A549 treated with GW870086 at 1 μM for 4 hours (cell line): ENCODE measurements at places on chromosomes 3 and 15. TPM values are rescaled to one million over a fixed set of nuclear protein-coding genes. Genes with fewer than 3 reads are reported as not detected.

GOLGA6L4 gene
- total RNA-seq: 0.91 to 1.9 TPM (median 1.3 TPM) in 5 replicates

TGM4 gene
- 0.10 to 0.20 TPM (median 0.17 TPM) in 5 replicates for total RNA-seq

SCAANT1 gene
- not detected in 5 replicates for total RNA-seq

SHC4 gene
- total RNA-seq: 0.61 to 1.2 TPM (median 0.80 TPM) in 5 replicates

ZNF80 gene
- total RNA-seq: not detected in 5 replicates

ERICH6 gene
- total RNA-seq: 0.06 TPM in 1 of 5 replicates, not detected in the others

CATSPER2 gene
- 0.34 to 1.4 TPM (median 0.66 TPM) in 5 replicates for total RNA-seq

NEK10 gene
- total RNA-seq: 0.48 to 1.3 TPM (median 0.96 TPM) in 5 replicates

SEMA3G gene
- 0.08 to 0.13 TPM (median 0.13 TPM) in 5 replicates for total RNA-seq

NIPA2 gene
- 99.9 to 118 TPM (median 109 TPM) in 5 replicates for total RNA-seq

MAP6D1 gene
- total RNA-seq: 6.3 to 7.1 TPM (median 6.5 TPM) in 5 replicates

ADIPOQ gene
- not detected in 5 replicates for total RNA-seq

DLG1 gene
- 9.8 to 19.3 TPM (median 17.9 TPM) in 5 replicates for total RNA-seq

PLSCR4 gene
- total RNA-seq: 5.8 to 8.5 TPM (median 7.1 TPM) in 5 replicates

ZPLD1 gene
- not detected in 5 replicates for total RNA-seq

APBA2 gene
- total RNA-seq: 16.3 to 20.1 TPM (median 18.2 TPM) in 5 replicates

BOC gene
- 4.4 to 7.1 TPM (median 5.9 TPM) in 5 replicates for total RNA-seq
